ENCODE measurements at places on chromosomes 7 and 10. TPM values are rescaled to one million over a fixed set of nuclear protein-coding genes. Genes with fewer than 3 reads are reported as not detected.

DNA sequence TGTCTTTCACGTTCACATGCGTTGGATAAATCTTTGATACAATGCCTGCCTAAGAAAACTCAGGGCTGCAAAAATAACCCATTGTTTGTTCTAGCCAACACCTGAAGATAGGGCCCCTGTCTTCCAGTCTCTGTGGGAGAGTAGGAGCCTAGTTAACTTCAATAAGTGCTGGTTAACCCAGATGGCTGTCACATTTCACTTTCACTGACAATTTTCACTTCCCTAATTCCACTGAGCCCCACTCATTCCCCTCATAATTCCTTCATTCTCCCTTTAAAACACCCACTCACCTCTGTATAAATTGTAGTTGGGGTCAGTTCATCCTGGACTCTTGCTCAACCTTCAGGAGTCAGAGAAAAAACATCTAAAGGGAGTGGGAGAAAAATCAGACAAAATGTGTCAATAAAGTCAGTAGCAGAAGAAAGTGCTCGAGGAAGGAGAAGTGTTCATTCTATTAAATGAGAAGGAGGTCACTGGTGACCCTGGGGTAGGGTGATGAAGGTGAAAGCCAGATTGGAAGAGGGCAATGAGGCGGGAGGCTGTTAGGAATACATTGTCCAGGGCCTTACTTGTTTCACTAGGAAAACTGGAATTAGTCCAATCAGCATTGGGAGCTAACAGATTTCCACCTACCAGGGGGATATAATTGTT is 51.2 kb upstream of the ABI1 start:
- peaks cover 3% of the 10 kb centered on the region for H3K36me3 ChIP-seq
- no peak for DNase-seq
- peaks cover 1% of the 10 kb centered on the region for H3K4me1 ChIP-seq
- peaks cover 4% of the 10 kb centered on the region for H3K27me3 ChIP-seq

GRCh38 chr7:137816696-137817320 is 30.0 kb downstream of the DGKI start:
- no peaks in the 10 kb centered on the region for H3K4me1 ChIP-seq
- H3K27me3 ChIP-seq = peaks cover 11% of the 10 kb centered on the region
- no peak for DNase-seq
- no peak overlapping the region for H3K4me3 ChIP-seq

- no peaks in the 10 kb centered on the region for H3K4me1 ChIP-seq
- no peak for DNase-seq
- H3K36me3 ChIP-seq = peaks cover 17% of the 10 kb centered on the region
- no peaks in the 10 kb centered on the region for H3K27me3 ChIP-seq
- H3K4me3 ChIP-seq = no peak overlapping the region
These were observed 48.6 kb upstream of the SLIT1 start for GRCh38 chr10:97234400-97234799.

DNA sequence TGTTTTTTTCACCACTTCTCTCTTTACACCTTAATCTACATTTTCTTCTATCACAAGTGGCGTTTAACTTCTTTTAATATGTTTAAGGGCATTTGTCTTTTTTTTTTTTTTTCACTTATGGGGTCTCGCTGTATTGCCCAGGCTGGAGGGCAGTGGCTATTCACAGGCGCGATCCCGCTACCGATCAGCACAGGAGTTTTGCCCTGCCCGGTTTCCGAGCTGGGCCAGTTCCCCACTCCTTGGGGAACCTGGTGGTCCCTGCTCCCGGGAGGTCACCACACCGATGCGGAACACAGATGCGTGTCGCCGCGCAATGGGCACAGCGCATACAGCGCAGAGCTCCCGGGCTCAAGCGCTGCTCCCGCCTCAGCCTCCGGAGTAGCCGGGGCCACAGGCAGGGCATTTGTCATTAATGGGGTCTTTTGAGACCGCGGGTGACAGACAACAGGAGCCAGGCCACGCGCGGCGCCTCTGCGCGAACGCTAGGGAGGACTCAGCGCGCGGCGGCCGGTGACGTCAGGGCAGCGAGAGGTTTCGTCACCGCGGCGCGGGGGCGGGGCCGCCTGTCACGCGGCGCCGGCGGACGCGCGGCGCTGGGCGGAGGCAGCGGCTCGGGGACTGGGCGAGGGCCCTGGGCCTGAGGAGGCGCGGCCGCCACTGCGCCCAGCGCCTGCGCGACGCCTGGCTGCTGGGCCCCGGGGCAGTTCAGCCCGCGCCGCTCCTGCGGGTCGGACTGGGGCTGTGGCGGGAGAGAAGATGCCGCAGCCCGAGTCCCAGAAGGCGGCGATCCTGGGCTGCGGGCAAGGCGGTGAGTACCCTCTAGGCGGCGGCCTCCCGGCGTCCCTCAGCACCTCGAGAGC is at the start of gene GALNT11:
Gene GALNT11 (plus strand): TSS at position 598 of the 860 bp plus-strand sequence. CDS start 68,554 bp downstream, outside the sequence.
- DNase-seq = peak; percentile 96
- peaks cover 18% of the 10 kb centered on the region for H3K36me3 ChIP-seq
- peaks cover 6% of the 10 kb centered on the region for H3K27me3 ChIP-seq
- peak within 1 kb of the TSS; percentile 85 for H3K4me3 ChIP-seq

- H3K27me3 ChIP-seq = peaks cover 10% of the 10 kb centered on the region
- H3K4me1 ChIP-seq = peaks cover 13% of the 10 kb centered on the region
- no peak overlapping the region for H3K27ac ChIP-seq
- no peak for DNase-seq
- H3K4me3 ChIP-seq = no peak overlapping the region
These were observed 89.5 kb upstream of the CCDC6 start for GRCh38 chr10:59995862-59996261.

DNA sequence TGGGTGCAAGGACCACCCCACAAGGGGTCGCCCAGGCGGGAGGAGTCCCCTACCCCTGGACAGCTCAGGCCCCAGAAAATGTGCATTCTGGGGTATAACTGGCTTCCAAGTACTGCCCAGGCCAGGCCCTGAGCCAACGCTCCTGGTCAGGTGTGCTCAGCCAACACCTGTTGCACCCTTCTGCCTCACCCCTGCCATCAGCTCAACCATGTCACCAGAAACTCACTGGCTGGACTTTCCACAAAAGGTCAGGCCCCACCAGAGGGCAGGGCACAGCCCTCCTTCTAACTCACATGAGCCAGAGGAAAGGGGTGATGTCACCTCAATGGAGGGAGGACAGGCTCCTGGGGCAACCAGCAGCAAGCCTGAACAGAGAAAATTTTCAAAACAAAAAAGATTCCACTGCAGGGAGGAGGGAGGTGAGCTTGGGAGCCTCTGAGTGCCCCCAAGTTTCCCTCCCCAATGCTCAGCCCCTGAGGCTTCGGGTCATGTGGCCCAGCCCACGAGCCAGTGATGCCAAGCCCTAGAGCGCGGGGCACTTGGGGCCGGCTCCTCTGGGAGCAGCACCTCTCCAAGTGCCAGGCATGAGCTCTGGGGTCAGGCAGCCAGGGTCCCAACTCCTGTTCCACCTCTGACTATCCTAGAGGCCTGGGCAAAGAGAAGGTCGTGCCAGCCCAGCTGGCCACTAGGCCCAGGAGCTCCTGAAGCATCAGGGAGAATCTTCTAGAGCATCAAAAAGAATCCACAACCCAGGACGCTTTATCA is 2.2 kb downstream of the OGDHL start:
- no peak for DNase-seq
- peaks cover 16% of the 10 kb centered on the region for H3K27me3 ChIP-seq
- H3K4me1 ChIP-seq = peaks cover 1% of the 10 kb centered on the region
- H3K4me3 ChIP-seq = no peak overlapping the region
- H3K27ac ChIP-seq = no peak overlapping the region
- no peaks in the 10 kb centered on the region for H3K36me3 ChIP-seq

Gene HOGA1
- total RNA-seq = not detected

Gene JAKMIP3
- 0.17 TPM for total RNA-seq

Gene MMD2
- total RNA-seq = not detected

Gene AS3MT
- total RNA-seq = 1.1 TPM

Measured in activated naive CD8-positive, alpha-beta T cell treated with anti-CD3 and anti-CD28 coated beads, Interleukin-2, amount 10 ng/mL, durations not matched to agents 7 days and 5 days (primary cell).